ENCODE measurements at places on chromosomes 16 and 17. TPM values are rescaled to one million over a fixed set of nuclear protein-coding genes. Genes with fewer than 3 reads are reported as not detected.

DNA sequence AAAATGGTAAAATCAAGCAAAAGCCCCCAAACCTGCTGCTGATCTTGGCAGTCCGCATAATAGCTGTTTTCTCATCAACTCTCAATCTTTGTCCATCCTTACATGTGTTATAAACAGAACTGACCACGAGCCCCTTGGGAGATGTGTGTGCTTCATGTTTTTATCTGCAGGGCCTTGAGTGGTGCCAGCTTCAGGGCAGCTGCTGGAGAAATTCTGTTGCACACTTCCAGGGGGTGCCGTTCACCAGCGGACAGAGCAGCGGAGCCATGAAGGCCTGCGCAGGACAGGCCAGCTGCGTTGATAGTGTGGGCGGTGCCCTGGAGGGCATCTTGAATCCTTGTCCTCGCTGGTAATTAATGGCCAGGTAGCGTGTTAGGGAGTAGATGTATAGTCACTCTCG lies 20.1 kb downstream of the MPRIP start:
- DNase-seq: peak; percentile 12

DNA sequence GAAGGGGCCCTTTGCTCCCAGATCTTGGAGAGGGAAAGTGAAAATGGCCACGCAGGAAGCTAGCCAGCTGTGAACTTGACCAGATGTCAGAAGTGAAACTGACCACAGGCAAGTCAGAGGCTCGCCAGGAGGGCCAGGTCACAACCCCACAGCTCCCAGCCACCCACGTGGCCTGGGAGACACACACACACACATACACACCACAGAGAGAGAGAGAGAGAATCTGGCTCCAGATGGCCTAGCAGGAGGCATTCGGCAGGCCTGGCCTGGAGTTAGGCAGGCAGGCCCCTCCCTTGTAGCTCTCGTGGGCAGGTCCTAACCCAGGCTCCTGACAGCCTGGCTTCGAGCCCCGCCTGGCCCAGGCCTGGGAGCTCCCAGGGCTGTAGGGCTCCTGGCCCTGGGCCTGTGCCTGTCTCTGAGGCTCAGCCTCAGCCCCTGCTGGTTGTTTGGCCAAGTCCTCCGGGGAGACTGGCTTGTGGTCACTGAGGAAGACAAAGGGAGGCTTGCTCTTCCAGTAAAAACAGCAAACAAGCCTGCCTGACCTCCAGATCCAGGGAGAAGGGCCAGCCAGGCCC lies 20.2 kb downstream of the NGFR start:
- DNase-seq: peak; percentile 66

Gene CDC42EP4
- 95.2 TPM for total RNA-seq

DNA sequence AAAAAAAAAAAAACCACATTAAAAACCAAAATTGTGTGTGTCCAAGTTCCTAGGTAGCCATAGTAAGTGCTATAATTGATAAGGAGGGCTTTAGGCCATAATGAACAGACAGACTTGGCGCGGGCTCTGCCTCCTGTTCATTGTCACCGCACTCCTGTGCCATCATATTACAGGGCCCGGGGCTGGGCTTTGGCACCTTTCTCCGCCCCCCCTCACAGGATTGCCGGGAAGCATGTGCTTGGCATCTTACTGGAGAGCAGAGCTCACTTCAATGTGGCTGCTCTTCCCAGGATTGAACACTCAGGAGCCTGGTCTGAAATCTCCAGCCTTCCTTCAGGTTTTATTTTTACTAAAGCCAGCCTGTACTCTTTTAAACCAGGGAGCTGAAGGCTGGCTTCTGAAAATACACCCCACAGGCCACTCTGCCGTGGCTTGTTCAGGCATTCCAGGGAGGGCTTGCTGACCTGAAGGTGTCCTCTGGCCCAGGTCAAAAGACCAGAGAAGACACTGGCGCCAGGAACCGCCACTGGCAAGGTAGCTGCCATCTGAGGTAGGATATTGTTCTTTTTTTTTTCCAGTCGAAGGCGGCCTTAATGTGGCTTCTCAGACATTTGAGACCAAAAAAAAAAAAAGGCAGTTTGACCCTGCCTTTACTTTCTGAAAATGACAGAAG lies 39.3 kb downstream of the DHRS7B start:
- no peak for DNase-seq

Gene TELO2
- total RNA-seq: 41.6 TPM

Data from mucosa of descending colon (tissue), 3 donors.